Cardiac muscle cell (in vitro differentiated cells and primary cell): ENCODE measurements at places on chromosomes 7 and 10. TPM values are rescaled to one million over a fixed set of nuclear protein-coding genes. Genes with fewer than 3 reads are reported as not detected.

The AMPH gene
- total RNA-seq: 0.32 and 0.48 TPM in 2 replicates

DNA sequence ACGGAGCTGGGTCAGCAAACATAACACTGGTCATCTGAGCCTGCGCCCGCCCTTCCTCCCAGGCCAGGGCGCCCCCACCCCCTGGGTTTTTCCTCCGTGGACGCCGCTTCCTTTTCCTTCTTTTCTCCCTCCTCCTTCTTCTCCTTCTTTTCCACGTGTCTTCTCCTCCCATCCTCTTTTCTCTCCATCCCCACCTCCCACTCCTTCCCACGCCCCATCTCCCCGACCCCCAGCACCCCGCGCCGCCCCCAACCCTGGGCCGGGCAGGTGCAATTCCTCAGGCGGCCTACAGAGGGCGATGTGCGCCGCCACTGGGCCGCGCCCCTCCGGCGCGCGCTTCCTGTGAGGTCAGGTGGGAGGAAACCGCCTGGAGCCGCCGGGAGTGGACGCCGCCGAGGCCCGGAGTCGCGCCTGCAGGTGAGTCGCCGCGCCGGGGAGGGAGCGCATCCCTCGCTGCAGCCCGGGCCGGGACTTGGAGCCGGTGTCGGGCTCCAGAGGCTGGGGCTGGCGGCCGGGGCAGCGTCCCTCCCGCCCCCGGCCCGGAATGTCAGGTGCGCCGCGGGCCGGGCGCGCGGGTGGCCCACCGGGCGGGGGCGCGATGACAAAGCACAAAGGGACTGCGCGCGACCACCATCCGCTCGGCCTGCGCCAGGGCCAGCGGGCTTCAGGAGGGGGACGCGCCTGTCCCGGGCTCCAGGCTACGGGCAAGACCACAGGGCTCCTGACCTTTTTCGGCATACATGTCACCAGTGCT lies at the start of gene FAM241B:
TSS of gene FAM241B (plus strand) at position 351 of the 754 bp plus-strand sequence. CDS start 1,497 bp downstream, outside the sequence.
- peak; percentile 37 for DNase-seq

DNA sequence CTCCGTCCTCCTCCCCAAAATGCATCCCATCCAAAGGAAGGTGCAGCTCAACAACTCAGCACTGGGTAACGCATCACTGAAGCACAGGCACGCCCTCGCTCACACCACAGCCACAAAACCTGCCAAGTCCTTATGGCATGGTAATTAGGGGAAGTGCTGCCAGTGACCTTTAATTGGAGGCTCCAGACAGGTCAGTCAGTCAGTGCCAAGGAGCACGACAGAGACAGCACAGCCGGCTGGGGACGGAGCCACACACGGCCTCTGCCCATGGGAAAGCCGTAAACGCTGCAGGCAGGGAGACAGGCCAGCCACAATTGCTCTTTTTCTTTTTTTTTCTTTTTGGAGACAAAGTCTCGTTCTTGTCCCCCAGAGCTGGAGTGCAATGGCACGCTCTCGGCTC lies 146.5 kb downstream of the MAD1L1 start:
- DNase-seq: no peak

GRCh38 chr7:2611401-2611800 lies 20.4 kb upstream of the TTYH3 start:
- DNase-seq: no peak

The PTCD1 gene
- 13.7 and 27.9 TPM in 2 replicates for total RNA-seq

The HBP1 gene
- total RNA-seq: 55.1 and 56.0 TPM in 2 replicates

DNA sequence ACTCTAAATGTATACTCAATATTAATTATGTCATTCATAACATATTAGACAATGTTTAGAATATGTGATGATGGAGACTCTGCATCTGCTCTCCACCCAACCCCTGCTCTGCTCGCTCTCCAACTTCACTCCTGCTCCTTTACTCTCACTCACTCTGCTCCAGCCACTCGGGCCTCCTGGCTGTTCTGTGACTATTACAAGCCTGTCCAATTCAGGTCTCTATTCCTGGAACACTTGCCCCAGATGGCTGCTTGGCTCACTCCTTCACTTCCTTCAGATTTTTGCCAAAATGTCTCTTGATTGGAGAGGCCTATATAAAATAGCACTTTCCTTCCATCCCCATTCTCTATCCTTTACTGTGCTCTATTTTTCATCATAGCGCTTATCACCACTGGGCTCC lies 84.8 kb downstream of the HBP1 start:
- no peak for DNase-seq

DNA sequence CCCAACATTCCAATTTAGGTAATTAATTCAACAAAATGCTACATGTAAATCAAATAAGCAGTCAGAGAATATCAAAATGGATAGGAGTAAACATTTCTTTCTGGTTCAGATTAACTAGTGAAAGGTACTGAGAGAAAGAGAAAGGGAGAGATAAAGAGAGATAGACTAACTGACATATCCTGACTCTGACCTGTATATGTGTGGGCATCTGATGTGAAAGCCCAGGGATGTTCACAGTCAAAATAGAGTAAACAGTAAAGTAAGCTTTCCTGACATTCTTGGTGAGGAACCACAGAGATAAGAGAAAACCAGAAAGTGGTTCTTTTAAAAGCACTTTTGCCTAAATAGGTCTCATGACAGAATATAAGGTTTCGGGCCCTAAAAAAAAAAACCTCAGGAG lies 37.5 kb upstream of the ANK3 start:
- no peak for DNase-seq

- DNase-seq: no peak
These were observed 5.4 kb downstream of the RAB11FIP2 start for GRCh38 chr10:118041316-118041715.

DNA sequence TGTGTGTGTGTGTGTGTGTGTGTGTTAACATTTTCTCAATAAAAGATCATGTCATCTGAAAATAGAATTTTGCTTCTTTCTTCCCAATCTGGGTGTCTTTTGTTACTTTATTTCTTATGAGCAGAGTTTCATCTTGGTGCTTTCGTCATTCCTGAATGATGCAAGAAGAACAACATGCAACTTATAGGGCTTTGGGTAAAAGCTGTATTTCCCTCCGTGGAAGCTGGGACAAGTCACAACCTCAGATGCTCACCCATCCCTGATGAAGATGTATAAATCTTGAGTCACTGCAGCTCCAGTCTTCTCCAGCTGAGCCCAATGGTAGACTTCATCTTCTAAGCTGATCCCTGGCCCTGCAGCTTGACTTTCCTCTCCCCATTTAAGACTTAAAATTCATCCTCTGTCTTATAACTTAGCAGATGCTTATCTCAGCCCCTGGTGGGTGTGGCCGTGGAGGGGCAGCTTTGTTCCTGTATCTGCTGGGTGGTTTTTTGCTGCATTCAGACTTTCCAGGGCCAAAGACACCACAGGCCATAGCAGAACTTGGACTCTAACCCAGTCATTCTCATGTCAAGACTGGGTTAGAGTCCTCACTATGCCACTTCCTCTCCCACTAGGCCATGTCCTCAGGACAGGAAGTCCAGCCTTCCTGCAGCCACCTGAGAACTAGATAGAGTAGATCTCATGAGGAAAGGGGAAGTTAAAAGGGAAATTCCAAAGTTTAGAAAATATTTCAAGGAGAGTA lies 356.4 kb downstream of the TNS3 start:
- DNase-seq: no peak

DNA sequence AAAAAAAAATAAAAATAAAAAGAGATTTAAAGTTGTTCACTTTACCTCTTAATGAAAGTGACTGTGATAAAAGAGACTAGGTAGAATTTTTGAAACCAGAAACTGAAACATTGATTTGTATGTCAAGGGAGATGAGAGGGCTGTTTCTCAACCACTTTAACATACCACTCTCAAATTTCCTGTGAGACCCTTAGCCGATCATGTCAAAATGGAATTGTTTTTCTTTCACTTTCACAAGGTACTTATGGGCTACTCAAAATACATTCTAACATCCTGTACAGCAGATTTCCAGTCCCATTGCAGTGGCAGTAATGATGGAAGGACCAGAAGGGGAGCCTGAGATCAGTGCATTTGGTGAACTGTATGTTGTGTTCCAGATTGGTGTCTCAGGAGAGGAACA lies 261.2 kb downstream of the PPP1R3A start:
- no peak for DNase-seq
